GM12878 (cell line): ENCODE measurements at places on chromosomes 1 and 21. TPM values are rescaled to one million over a fixed set of nuclear protein-coding genes. Genes with fewer than 3 reads are reported as not detected.

DNA sequence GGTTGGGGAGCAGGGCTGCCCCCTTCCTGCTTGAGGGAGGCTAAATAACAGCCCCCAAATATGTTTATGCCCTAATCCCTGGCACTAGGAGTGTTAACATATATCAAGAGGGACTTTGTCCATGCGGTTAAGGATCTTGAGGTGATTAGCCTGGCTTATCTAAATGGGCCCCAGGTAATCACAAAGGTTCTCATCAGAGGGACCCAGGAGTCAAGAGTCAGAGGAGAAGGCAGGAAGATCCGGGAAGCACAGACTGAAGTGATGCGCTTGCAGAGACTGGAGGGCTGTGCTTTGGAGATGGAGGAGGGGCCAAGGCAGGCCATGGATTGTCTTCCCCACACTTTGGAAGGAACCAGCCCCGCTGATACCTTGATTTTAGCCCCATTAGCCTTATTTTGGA, 86.4 kb downstream of the IER5 start:
- no peaks in the 10 kb centered on the region for H3K27me3 ChIP-seq
- DNase-seq: no peak
- H3K36me3 ChIP-seq: no peaks in the 10 kb centered on the region
- no peak overlapping the region for H3K4me3 ChIP-seq
- peaks cover 5% of the 10 kb centered on the region for H3K4me1 ChIP-seq
- H3K27ac ChIP-seq: no peak overlapping the region

- DNase-seq: no peak
- H3K4me3 ChIP-seq: no peak overlapping the region
These were observed 92.2 kb upstream of the KCTD3 start for GRCh38 chr1:215474940-215475339.

- no peak overlapping the region for H3K27ac ChIP-seq
- H3K4me1 ChIP-seq: no peaks in the 10 kb centered on the region
These were observed 19.6 kb downstream of the FH start for GRCh38 chr1:241499910-241500309.

DNA sequence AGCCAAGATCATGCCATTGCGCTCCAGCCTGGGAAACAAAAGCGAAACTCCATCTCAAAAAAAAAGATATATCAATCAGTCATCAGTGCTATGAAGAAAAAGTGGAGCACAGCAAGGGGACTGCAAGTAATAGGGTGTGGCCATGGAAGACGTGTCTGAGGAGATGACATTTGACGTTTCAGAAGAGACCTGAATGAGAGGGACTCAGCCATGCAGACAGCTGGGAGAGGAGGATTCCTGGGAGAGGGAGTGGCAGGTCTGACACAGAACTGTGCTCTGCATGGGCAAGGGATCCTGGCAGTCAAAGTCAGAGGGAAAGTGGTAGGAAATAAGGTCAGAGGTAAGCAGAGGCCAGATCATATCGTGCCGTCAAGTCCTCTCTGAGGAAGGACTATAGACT, 3.3 kb downstream of the LAX1 start:
- no peak overlapping the region for H3K4me3 ChIP-seq
- DNase-seq: no peak
- no peak overlapping the region for H3K27ac ChIP-seq
- no peaks in the 10 kb centered on the region for H3K27me3 ChIP-seq
- H3K4me1 ChIP-seq: peaks cover 14% of the 10 kb centered on the region

GRCh38 chr1:3911981-3912808, 12.1 kb upstream of the C1orf174 start:
- no peak overlapping the region for H3K4me3 ChIP-seq
- no peaks in the 10 kb centered on the region for H3K36me3 ChIP-seq
- H3K27ac ChIP-seq: no peak overlapping the region
- DNase-seq: no peak

DNA sequence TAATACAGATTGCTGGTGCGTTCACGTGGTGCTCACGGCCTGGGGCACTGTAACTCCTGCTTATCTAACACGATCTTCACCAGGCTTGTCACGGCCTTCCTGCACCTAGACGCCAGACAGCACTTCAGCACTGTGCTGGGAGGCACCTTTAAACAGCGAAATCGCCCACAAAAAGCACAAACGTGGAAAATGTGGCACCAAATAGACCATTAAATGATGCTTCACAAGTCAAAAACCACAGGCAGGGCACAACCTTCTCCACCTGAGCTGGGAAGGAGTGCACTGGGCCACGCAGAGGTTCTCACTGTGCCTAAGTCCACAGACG, 20.0 kb downstream of the IBA57 start:
- H3K27ac ChIP-seq: no peak overlapping the region
- no peaks in the 10 kb centered on the region for H3K4me1 ChIP-seq
- H3K4me3 ChIP-seq: no peak overlapping the region
- no peaks in the 10 kb centered on the region for H3K36me3 ChIP-seq

GRCh38 chr1:170078610-170079189, 4.2 kb upstream of the KIFAP3 start:
- no peaks in the 10 kb centered on the region for H3K4me1 ChIP-seq
- no peak overlapping the region for H3K27ac ChIP-seq
- DNase-seq: no peak
- no peaks in the 10 kb centered on the region for H3K36me3 ChIP-seq
- no peak overlapping the region for H3K4me3 ChIP-seq
- H3K27me3 ChIP-seq: no peaks in the 10 kb centered on the region

GRCh38 chr21:33286600-33287456, 20.7 kb downstream of the IL10RB start:
- no peak overlapping the region for H3K4me3 ChIP-seq
- peaks cover 6% of the 10 kb centered on the region for H3K36me3 ChIP-seq
- H3K27ac ChIP-seq: no peak overlapping the region
- H3K4me1 ChIP-seq: no peaks in the 10 kb centered on the region

DNA sequence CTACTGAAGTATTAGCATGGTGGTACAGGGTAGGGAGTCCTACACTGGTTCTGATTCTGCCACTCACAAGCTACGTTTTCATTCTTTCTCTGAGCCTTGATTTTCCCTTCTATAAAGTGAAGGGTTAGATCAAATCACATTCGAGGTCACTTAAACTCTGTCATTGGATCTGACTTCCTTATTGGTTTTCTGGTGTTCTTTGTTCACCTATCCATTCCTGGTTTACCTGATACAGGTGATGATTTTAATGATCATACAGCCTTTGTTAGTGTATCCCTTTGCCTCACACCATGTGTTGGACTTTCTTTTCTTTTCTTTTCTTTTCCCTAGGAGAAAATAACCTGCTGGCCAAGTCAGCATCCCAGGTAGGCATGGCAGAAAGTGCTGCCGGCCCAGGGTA, 74.8 kb downstream of the NOS1AP start:
- H3K27ac ChIP-seq: no peak overlapping the region
- no peaks in the 10 kb centered on the region for H3K27me3 ChIP-seq
- no peaks in the 10 kb centered on the region for H3K36me3 ChIP-seq
- no peak for DNase-seq

DNA sequence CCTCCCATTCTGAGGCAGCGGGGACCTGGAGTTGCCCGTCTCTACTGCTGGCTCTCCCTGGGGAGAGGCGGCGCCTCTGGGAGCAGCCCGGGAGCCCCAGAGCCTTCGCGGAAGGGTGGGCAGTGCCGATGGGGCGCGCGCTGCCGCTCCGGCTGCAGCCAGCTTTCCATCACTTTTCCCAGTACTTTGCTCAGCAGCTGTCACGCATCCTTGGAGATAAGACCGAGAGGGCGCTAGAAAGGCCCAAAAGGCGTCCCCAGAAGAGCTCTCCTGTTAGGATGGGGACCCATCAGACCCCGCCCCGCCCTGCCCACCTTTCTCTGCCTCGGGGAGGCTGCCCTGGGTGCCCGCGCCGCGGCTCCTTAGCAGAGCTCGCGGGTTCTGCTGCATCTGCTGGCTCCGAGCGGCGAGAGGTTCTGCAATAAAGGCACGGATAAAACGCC, 534 bp downstream of the KCNH1 start:
- no peak for DNase-seq
- no peaks in the 10 kb centered on the region; the same call in 1 of the 2 replicates for H3K27me3 ChIP-seq
- H3K36me3 ChIP-seq: no peaks in the 10 kb centered on the region
- no peak overlapping the region for H3K27ac ChIP-seq
- H3K4me3 ChIP-seq: no peak overlapping the region
- H3K4me1 ChIP-seq: no peaks in the 10 kb centered on the region

GRCh38 chr1:233791372-233791703, 113.1 kb upstream of the SLC35F3 start:
- H3K4me3 ChIP-seq: no peak overlapping the region
- no peak overlapping the region for H3K27ac ChIP-seq
- H3K27me3 ChIP-seq: no peaks in the 10 kb centered on the region
- no peak for DNase-seq

DNA sequence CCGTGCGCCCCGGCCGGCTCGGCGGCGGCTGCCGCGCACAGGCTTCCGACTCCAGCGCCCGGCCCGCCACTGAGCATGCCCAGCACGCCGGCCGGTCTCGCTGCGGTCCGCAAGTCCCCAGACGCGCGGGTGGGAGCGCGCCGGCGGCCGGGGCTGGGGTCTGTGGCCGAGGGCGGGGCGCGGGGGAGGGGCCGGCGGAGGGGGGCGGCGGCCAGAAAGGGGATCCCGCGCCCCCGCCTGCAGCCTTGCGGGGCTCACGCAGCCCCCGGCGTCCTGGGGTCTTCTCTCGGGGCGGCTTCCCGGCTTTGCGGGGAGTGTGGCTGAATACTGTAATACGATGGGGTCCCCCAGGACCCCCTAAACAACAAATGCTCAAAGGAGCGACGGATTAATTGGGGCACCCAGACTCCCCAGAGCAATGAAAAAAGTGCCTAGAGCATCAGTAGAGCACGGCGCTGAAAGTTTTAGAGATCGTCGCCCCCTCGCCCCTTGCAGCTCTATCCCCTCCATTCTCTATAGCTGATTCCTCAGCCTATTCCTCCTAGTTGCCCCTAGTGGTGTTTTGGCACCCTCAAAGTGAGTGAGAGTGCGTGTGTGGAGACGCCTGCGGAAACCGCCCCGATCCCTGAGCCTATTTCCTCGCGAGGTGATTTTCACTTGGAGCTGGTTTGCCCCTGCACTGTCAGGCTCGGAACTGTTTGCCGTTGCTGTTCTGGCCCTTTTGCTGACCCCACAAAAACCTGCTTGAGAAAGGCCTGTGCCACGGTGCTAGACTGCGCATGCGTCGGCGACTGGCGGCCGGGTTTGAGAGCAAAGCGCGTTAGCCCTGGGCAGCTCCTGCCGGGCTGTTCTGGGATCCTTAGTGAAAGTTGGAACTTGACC, at the start of gene VAV3:
Gene VAV3, minus strand, starts transcription at position 71 of the 882 bp plus-strand sequence. CDS start 311 bp downstream, outside the sequence.
- peak within 1 kb of the TSS; percentile 87 for H3K4me3 ChIP-seq
- peak within 1 kb of the TSS; percentile 48 for H3K27ac ChIP-seq
- no peaks in the 10 kb centered on the region for H3K36me3 ChIP-seq

GRCh38 chr1:116699605-116700004, 32.1 kb upstream of the IGSF3 start:
- H3K4me1 ChIP-seq: no peaks in the 10 kb centered on the region
- H3K4me3 ChIP-seq: no peak overlapping the region
- no peaks in the 10 kb centered on the region for H3K27me3 ChIP-seq
- H3K27ac ChIP-seq: no peak overlapping the region
- DNase-seq: no peak

DNA sequence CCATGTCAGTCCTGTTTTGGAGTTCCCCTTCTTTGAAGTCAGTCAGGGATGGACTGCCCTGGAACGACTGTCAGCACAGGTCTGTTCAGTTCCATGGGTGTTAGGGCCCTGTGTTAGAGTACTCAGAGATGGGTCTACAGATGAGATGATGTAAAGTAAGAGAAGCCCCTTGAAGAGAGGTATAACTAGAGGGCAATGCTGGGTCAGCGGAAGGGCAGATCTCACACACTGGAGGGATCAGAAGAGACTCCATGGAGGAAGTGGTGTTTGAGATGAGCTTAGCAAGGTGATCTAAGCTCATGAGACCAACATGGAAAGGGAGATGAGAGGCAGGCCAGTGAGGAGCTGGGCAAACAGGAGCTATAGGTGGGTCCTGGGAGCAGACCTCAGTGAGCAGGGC, 7.6 kb downstream of the PPFIA4 start:
- peaks cover 11% of the 10 kb centered on the region for H3K4me1 ChIP-seq
- no peak overlapping the region for H3K27ac ChIP-seq
- H3K4me3 ChIP-seq: no peak overlapping the region
- no peaks in the 10 kb centered on the region for H3K27me3 ChIP-seq
- DNase-seq: no peak
- no peaks in the 10 kb centered on the region for H3K36me3 ChIP-seq

DNA sequence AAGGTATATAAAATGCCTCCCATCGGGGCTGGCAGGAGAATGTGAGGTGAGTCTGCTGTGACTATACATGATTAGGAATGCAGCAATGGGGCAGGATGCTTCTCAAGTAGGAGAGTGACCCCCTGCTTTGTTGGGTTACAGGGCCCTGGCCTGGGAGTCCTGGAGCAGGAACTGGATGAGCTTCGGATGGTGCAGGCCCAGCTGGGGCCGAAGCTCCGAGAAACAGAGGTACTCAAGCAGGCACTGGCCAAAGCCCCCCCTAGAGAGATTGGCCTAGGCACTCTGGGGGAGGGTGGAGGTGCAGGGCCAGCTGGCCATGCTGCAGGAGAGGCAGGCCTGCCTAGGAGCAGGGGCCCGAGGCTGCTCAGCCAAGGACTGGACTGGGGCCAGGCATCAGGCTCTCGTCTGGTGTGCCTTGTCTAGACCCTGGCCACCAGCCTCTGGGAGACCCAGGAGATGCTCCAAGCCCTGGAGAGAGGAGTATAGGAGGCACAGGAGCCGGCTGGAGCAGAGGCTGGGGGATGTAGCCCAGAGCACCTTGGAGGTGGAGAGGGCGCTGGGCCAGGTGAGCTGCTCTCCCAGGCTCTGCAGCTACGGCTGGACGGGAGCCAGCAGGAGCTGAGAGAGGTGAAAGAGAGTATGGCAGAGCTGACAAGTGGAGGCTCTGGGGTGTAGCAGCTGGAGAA, 32.8 kb upstream of the PKP1 start:
- H3K4me1 ChIP-seq: no peaks in the 10 kb centered on the region
- no peak overlapping the region for H3K4me3 ChIP-seq
- H3K27ac ChIP-seq: no peak overlapping the region
- no peak for DNase-seq
- H3K27me3 ChIP-seq: no peaks in the 10 kb centered on the region

DNA sequence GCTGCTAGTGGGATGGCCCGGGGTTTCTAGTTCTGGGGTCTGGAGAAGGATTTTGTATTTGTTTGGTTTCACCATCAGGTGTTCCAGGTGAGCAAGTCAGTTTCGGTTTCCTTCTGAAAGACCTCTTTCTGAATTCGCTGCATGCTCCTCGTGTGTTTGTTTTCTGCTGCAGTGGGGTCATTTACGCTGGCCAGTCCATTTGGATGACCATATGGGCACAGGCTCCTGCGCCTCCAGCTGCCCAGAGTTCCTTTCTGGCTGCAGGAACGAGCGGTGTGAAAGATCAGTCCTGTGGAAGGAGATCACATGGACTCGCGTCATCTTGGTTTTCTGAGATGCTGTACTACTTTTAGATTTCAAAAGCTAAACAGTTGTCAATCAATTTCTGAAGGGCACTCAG, 83.7 kb upstream of the GCLM start:
- DNase-seq: no peak
- H3K4me3 ChIP-seq: no peak overlapping the region
- no peaks in the 10 kb centered on the region for H3K4me1 ChIP-seq
- no peaks in the 10 kb centered on the region for H3K36me3 ChIP-seq
- 0 out of 2 replicates have a peak, but pooled peaks cover 7% of the 10 kb centered on the region for H3K27me3 ChIP-seq

- H3K4me3 ChIP-seq: no peak overlapping the region
- H3K27me3 ChIP-seq: no peaks in the 10 kb centered on the region
- DNase-seq: no peak
- no peaks in the 10 kb centered on the region for H3K4me1 ChIP-seq
- no peak overlapping the region for H3K27ac ChIP-seq
- no peaks in the 10 kb centered on the region for H3K36me3 ChIP-seq
These were observed 281.6 kb downstream of the PLA2G4A start for GRCh38 chr1:187110351-187110750.

- no peaks in the 10 kb centered on the region for H3K36me3 ChIP-seq
- H3K27ac ChIP-seq: no peak overlapping the region
- no peak for DNase-seq
- H3K4me3 ChIP-seq: no peak overlapping the region
These were observed 25.9 kb downstream of the ARHGEF16 start for GRCh38 chr1:3480369-3480719.

Gene FGR
- polyA plus RNA-seq: 58.8 and 60.1 TPM in 2 replicates

Gene KANK4
- polyA plus RNA-seq: not detected in 2 replicates
